ENCODE measurements at places on chromosomes 2 and 18. TPM values are rescaled to one million over a fixed set of nuclear protein-coding genes. Genes with fewer than 3 reads are reported as not detected.

GRCh38 chr2:100875516-100876230, 55.7 kb downstream of the NPAS2 start:
- DNase-seq: no peak

GRCh38 chr18:59229701-59230443, 9.9 kb downstream of the GRP start:
- no peak for DNase-seq

PROC gene
- not detected for total RNA-seq

GRCh38 chr2:149827585-149828126, 240.1 kb upstream of the MMADHC start:
- DNase-seq: no peak

DNA sequence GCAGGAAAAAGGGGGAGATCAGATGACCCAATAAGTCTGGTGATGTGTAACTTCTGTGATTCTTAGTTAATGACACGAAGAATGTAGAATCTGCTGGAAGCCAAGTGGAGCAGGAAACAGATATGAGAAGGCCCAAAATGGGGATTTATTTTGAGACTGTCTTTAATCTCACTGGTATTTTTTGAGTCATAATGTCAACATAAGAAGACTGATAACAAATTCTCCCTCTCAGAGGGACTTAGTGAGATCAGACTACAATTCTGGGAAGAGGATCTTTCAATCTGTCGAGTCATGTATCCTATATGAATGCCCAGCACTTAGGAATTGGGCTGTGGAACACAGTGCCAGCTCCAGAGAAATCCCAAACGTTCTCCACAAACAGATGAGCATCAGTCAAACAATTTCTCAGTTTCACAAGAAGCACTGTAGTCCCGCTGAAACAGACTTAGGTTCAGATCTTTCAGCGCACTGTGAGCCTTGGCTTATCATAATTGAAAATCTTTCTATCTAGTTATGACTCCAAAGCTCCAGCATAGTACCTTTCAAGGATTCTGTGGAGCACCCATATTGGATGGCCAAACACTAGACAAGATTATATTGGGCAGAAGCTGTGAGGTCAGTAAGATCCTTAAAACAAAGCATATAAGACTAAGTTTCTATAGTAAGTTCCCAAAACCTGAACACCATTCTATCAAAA, 738.2 kb downstream of the LRP1B start:
- DNase-seq: no peak

DNA sequence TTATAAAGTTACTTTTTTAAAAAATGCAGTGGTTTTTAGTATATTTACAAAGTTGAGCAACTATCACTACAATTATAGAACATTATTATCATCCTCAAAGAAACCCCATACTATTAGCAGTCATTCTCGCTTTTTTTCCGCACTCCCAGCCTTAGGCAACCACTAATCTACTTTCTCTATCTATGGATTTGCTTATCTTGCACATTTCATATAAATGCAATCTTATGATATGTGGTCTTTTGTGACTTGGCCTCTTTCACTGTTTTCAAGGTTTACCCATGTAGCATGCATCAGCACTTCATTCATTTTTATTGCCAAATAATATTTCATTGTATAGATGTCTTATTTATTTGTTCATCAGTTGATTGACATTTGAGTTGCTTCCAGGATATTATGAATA, 273.4 kb downstream of the AGPS start:
- no peak for DNase-seq

LRATD1 gene
- 2.0 TPM for total RNA-seq

GRCh38 chr2:158921599-158922408, 46.6 kb upstream of the TANC1 start:
- no peak for DNase-seq

DNA sequence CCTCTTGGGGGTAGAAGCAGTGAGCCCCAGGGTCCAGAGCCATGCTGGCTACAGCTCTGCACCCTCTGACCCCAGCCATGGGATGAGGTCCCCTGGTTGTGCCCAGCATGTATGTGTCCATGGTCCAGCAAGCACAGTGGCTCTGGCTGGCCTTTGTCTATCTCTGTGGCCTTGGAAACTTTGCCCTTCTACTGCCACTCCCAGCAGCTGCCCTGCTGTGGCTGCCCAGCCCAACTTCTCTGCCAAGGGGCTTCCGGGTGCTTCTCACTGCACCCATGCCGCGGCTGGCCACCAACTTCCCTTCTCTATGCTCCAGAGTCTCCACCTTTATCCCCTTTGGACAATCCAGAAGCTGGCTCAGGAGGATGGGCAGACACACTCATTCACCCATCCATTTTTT, 18.8 kb downstream of the TMEM185B start:
- no peak for DNase-seq

DNA sequence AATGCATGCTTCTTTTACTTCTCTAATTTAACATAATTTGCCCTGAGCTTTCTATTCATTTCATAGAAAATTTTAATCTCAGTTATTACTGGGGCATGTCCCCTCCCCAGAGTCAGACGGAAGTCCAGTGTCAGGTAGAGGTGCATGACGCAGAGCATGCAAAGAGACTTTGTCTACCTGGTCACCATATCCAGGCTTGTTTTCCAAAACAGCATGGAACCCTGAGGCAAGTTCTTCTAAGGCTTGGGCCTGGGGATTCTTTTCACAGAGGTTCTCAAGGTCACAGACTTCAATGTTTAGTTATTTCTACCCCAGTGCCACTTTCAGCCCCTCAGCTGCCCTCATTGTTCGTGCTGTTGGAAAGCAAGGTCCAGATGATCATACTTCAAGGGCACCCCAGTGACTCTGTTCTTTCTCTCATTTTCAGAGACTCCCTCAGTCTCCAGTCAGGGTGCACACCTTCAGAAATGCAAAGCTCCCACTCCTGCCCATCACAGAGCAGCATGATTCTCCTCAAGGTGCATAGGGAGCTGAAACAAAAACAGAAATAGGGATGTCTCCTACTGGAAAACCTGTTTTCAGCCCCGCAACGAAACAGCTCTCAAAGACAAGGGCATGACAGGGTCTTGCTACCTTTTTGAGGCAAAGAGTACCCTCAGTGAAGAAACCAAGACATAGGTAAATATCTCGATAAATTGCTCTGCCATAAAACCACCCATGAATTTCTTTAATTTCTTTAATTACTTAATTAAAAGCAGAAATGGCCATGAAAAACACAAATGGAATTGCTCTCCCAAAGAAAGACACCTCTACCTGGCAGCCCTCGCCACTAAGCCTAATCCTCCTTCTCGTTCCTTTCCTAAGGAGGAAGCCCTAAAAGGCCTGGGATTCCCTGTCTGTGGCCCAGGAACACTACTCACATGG, 9.5 kb upstream of the EVA1A start:
- DNase-seq: no peak

GRCh38 chr2:241568726-241569125, 10.2 kb downstream of the BOK start:
- DNase-seq: peak; percentile 17

POTEI gene
- 0.06 TPM for total RNA-seq

- DNase-seq: no peak
These were observed 67.6 kb downstream of the PTPN2 start for GRCh38 chr18:12816451-12816850.

- DNase-seq: no peak
These were observed 159.8 kb downstream of the ZNF385B start for GRCh38 chr2:179701524-179702110.

TUBA3E gene
- not detected for total RNA-seq

DNA sequence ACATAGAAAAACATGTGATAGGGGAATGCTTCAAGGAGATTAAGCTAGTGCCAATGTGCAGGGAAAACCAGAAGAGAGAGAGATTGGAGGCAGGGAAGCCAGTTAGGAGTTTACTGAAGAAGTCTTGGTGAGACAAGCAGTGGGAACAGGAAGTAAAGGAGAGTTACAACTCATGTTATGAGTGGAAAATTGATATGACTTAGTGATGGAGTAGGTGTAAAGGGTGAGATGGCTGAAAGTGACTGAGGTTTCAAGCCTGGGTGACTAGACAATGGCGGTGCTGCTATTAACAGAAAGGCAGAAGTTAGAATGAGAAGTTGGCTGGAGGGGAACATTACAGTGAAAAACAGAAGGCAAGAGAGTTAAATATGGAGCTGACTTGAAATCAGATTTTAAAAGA, 16.5 kb downstream of the DOK1 start:
- no peak for DNase-seq

GRCh38 chr2:40457837-40458236, 5.9 kb upstream of the SLC8A1 start:
- DNase-seq: no peak

FAM237A gene
- not detected for total RNA-seq

- no peak for DNase-seq
These were observed 478.5 kb upstream of the ZEB2 start for GRCh38 chr2:144998435-144998834.

- peak; percentile 80 for DNase-seq
These were observed at the start of gene TRABD2A for GRCh38 chr2:84880645-84881521. Gene TRABD2A, minus strand, starts transcription at chr2:84881084. Its CDS starts 45 bp downstream, at chr2:84881039.

GRCh38 chr2:36692121-36692520, 4.4 kb upstream of the VIT start:
- DNase-seq: no peak

METTL21A gene
- total RNA-seq: 6.7 TPM

GRCh38 chr2:119871725-119872124, 112.0 kb downstream of the PTPN4 start:
- DNase-seq: no peak

DYSF gene
- 28.8 TPM for total RNA-seq

DNA sequence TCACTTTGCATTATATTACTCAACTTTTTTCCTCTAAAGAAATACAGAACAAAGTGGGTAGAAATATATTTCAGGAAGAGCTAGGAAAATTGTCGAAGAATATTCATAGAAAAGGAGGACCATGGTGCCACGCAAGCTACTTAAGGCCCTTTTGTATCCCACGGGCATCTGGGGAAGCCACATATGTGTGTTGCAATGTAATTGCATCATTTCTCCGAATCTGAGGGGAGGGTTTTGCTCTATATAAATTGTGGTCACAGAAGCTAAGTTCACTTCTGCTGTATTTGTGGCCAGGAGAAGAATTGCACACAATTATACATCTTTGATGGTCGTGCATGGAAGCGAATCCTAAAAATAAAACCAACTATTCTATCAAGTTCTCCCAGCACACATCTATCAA, 360.3 kb downstream of the IRS1 start:
- DNase-seq: no peak

- DNase-seq: no peak
These were observed 10.0 kb downstream of the IL1R2 start for GRCh38 chr2:102001767-102002142.

DNA sequence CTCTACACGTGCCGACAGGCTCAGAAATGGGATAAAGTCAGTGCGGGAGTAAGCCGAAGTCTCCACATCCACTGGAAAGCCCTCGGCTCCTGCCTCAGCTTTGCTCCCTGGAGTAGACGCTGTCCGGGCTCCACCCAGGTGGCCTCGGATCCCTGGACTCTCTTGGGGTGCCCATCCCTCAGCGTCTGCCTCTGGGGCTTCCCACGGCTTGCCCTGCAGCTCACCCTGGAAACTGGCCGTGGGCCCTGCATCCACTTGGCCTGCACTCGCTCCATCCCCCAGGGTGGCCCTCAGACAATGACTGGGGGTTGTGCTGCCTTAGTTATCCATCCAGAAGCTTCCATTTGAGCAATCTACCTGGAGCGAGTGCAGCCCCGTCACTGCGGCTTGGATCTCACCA, 36.2 kb upstream of the TAF1B start:
- peak; percentile 56 for DNase-seq

- DNase-seq: no peak
These were observed 44.4 kb downstream of the RAB27B start for GRCh38 chr18:54872681-54873080.

LAPTM4A gene
- total RNA-seq: 241 TPM

GRCh38 chr2:72780477-72780876, 45.4 kb downstream of the EXOC6B start:
- DNase-seq: no peak

- no peak for DNase-seq
These were observed 191.6 kb downstream of the ZBTB7C start for GRCh38 chr18:48217258-48218250.

- DNase-seq: peak; percentile 67
These were observed 133.7 kb upstream of the MEIS1 start for GRCh38 chr2:66301022-66301766.

- DNase-seq: no peak
These were observed 202.9 kb upstream of the TNP1 start for GRCh38 chr2:217062768-217063167.

DNA sequence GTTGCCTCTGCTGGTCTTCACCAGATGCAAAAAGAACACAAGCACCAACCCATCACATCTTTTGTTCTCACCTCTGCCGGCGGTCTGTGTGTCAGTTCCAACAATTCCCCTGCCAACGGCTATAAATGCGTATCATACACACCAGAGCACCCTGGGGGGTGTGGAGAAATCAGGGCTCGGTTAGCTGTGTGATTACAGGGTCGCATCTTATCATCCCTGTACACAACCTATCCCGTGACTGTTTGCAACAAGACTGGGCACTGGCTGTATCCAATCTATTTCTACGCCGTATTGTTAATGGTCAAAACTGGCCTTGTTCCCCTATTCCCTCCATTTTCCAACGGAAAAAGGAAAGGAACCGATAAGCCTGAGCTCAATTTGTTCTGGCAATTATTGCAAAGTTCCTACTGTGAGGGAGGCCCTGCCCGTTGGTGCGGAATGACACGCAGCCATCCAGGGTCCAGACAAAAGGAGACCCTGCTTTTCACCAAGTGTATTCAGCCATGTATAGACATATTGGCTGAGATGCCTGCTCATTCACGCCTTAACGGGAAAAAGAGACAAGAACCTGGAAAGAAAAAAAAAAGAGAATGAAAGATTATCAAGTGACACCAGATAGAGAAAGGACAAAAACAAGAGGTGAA, 136.9 kb downstream of the CDH20 start:
- DNase-seq: no peak

GRCh38 chr2:72538486-72538885, 287.3 kb downstream of the EXOC6B start:
- DNase-seq: no peak

DNA sequence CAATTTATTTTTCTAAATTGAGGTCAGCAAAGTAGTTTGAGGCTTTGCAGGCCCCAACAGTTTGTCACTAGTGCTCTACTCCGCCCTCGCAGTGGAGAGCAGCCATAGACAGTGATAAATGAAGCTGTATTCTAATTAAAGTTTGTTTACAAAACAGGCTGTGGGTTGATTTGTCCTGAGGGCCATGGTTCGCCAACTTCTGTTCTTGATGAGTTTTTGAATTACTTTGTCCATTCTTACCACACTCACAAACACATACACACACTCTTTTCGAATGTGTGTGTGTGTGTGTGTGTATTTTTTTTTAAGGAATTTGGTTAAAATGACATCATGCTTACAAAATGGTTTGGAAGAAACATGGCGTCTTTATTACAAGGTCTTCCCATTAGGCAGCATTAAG, 68.6 kb downstream of the MTCL1 start:
- no peak for DNase-seq

GRCh38 chr2:176291809-176292283, 22.6 kb downstream of the MTX2 start:
- DNase-seq: no peak

- no peak for DNase-seq
These were observed 710 bp downstream of the SEC11C start for GRCh38 chr18:59140302-59140885.

GRCh38 chr2:101114815-101115214, 36.4 kb downstream of the TBC1D8 start:
- no peak for DNase-seq

All from aorta (tissue), 5 donors.